ENCODE measurements at places on chromosomes 4 and X. TPM values are rescaled to one million over a fixed set of nuclear protein-coding genes. Genes with fewer than 3 reads are reported as not detected.

- no peak for DNase-seq
These were observed 95.7 kb downstream of the COMMD8 start for GRCh38 chr4:47367761-47368160.

DNA sequence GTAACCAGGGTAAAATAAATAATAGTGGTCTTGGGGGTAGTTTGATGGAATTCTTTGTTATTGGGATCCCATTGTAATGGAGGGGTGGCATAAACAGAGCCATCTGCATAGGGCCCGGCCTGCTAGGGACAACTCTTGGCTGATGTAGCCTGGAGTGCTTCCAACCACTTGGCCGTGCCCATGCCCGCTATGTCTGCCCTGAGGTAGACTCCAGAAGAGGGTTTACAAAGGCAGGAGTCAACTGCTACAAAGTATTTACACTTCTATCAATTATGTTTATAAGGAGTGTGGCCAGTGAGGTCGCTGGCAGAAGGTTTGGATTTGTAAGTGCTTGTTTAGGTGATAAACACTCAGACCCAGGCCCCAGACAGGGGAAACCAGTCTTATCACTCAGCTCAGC is 8.1 kb downstream of the RASL11B start:
- DNase-seq, result peak; percentile 50

GRCh38 chrX:41105005-41105404 is 19.8 kb downstream of the USP9X start:
- no peak for DNase-seq

- DNase-seq, result peak; percentile 93
These were observed 29.5 kb downstream of the TAPT1 start for GRCh38 chr4:16196482-16197393.

DNA sequence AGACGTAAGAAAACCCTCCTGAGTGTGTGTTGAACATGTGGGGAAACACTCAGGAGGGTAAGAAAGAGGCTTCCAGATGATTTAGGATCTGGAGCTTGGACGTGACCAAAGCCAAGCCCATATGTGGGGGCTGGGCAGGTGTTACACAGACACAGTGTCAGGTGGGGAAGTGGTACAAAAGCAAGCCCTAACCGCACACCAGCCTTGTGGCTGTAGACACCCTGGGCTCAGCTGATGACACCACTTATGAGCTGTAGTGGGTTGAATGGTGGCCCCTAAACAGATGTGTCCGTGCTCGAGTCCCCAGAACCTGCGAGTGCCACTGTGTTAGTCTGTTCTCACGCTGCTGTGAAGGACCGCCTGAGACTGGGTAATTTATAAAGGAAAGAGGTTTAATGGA is 25.0 kb upstream of the NSG1 start:
- DNase-seq, result no peak

DNA sequence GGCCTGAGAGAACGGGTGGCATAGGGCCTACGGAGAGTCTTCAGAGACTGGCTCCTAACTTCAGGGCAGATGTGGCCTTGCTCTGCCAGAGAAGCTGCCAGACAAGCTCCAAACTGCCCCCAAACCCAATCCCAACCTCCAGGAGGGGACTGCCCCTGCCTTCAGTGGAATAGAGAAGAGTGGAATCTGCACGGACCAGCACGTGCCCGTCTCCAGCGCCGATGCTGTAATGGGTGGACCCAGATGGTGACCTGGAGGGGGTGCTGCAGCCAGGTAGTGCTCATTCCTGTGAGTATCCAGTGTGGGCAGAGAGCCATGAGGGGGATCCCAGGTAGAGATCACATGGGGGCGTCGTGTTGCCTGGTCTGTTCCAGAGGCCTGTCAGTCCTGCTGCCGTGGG is 73.2 kb upstream of the NKX1-1 start:
- DNase-seq, result no peak

- DNase-seq, result no peak
These were observed 42.9 kb downstream of the PSAPL1 start for GRCh38 chr4:7391637-7392437.

GRCh38 chr4:127239902-127240763 is 392.6 kb upstream of the INTU start:
- DNase-seq, result no peak

- DNase-seq, result no peak
These were observed 17.2 kb downstream of the ATRX start for GRCh38 chrX:77768787-77769186.

DNA sequence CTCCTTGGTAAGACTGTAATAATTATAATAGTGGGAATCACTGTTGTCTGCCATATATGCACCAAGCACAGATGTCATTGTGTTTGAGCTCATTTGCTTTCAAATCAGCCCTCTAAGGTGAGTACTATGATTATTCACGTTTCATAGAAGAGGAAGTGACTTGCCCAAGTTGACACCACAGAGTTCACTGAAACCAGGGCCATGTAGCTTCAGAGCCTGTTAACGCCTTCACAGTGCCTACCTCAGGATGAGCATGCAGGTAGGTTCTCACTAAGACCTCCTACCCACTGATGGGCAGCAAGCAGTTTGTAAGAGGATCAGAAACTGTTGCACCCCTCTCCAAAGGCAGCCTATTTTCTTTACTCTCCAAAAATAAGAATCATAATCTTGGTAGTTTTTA is 27.4 kb downstream of the TMPRSS11A start:
- DNase-seq, result no peak

MGAT4D gene
- not detected for total RNA-seq

VSIG4 gene
- not detected for total RNA-seq

XAGE2 gene
- not detected for total RNA-seq

GUCY1A1 gene
- 3.1 TPM for total RNA-seq

FAM156A gene
- total RNA-seq, result 11.5 TPM

Measured in H4 (cell line).